Smooth muscle cell of the coronary artery (primary cell): ENCODE measurements at places on chromosomes 12 and 14. TPM values are rescaled to one million over a fixed set of nuclear protein-coding genes. Genes with fewer than 3 reads are reported as not detected.

Gene CEP170B
- total RNA-seq = 8.2 and 14.6 TPM in 2 replicates

Gene TSPAN19
- total RNA-seq = under 0.01 and 0.12 TPM in 2 replicates

Gene CACNA1C
- total RNA-seq = 1.7 and 7.4 TPM in 2 replicates

Gene SLC8A3
- total RNA-seq = not detected in 2 replicates

Gene WSCD2
- total RNA-seq = not detected in 2 replicates

Gene LACRT
- not detected in 2 replicates for total RNA-seq

Gene STYK1
- 0.15 and 0.82 TPM in 2 replicates for total RNA-seq

Gene SLC39A5
- total RNA-seq = not detected in 2 replicates

Gene TAC3
- total RNA-seq = not detected in 2 replicates

Gene CLEC4A
- total RNA-seq = 0.23 TPM in 1 of 2 replicates, not detected in the other

Gene YAF2
- total RNA-seq = 5.7 and 10.6 TPM in 2 replicates
